Myocyte (in vitro differentiated cells): ENCODE measurements at places on chromosomes 13 and 19. TPM values are rescaled to one million over a fixed set of nuclear protein-coding genes. Genes with fewer than 3 reads are reported as not detected.
A peak's percentile ranks its signal among the peaks of the same experiment; 100 is the strongest.

Gene TMEM221
- 0.31 and 2.6 TPM in 2 replicates for total RNA-seq

Gene KIR2DL4
- not detected in 2 replicates for total RNA-seq

- no peak for DNase-seq
Measured at GRCh38 chr19:33482476-33482875, 39.1 kb downstream of the PEPD start.

GRCh38 chr13:90272356-90272755 is 1075.1 kb upstream of the MIR17HG start:
- peak; percentile 63 for DNase-seq

DNA sequence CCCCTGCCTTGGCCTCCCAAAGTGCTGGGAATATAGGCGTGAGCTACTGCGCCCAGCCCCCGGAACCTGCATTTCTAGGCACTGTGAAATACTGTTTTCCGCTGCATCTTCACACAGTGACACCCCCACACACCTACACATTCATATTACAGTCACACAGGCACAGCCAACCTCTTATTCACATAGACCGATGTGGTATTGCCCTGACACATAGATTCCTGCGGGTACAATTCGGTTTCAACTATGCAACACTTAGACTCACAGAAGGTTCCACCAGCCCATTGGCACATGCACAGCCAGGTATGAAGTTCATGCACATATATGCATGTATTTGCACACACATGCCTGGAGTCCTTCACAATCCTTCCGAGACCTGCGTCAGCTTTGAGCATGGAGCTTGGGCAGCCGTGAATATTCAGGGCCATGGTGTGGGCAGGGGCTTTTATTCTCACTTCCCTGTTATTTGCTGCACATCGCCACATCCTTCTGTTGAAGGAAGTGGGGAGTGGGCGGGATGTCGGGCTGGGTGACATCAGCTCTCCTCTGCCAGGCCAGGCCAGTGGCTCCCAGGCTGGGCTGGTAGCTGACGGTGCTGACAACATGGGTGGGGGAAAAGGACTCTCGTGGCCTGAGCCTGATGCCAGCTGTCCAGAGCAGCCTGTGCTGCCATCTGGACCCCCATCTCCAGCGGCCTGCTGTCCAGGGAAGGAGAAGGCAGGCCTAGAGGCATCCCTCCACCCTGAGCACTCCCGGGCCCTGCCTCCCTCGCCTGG is 5.4 kb upstream of the CDC37 start:
- DNase-seq: no peak

- DNase-seq: no peak
Measured at GRCh38 chr13:44643256-44643655, 67.1 kb upstream of the TSC22D1 start.
